ENCODE measurements at places on chromosomes 6 and 20.

- DNase-seq, result no peak
Measured at GRCh38 chr6:25303254-25303653, 24.1 kb downstream of the CARMIL1 start.

DNA sequence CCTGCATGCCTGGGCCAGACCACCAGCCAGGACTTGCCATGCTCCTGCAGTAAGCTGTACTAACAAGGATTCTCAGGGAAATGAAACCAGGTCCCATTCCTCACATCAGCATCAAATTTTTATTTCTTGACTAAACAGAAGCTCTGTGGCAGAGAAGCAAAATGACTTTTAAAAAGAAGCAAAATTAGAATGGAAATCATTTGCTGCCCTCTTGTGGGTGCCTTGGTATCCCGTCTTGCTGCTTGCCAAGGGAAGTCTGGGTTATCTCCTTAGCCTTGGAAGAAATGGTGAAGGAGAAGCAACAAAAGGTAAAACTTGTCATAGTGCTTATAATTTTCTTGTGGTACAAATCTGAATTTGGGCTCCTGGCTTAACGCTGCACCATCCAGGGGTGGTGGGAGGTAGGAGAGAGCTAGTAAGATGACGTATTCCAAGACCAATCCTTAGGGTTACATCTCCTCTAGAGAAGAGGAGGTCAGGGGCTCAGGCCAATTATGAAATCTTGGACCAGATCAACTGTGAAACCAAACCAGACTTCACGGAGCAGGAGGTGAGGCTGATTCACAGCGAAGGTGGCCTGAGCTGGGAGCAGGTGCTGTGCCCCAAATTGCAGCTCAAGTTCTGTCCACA is 107.5 kb downstream of the FAXC start:
- DNase-seq, result peak; percentile 19

- DNase-seq, result no peak
Measured at GRCh38 chr6:142821860-142822259, 123.1 kb downstream of the HIVEP2 start.

DNA sequence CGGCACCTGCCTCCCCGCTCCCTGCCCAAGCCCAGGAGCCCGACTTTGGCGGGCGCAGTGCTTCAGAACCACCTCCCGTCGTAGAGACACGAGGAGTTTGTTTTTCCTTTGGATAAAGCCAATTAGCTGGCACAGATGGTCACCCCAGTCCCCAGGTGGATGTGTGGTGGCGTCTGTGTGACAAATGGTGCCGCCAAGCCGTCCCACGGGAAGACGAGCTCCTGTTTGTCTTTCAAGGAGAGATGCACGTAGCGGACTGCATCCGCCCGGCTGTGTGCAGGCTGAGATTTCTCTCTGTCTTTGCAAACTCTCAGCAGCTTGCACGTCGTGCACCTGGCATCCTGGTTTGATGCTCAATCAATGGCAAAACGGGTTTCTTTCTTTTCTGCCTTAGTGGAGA is 16.1 kb upstream of the MRGBP start:
- no peak for DNase-seq

All from COR-L47 (cell line).